ENCODE measurements at places on chromosomes 5 and 9.
A peak's percentile ranks its signal among the peaks of the same experiment; 100 is the strongest.

GRCh38 chr9:88905506-88905905 is 85.8 kb upstream of the S1PR3 start:
- DNase-seq, result no peak

GRCh38 chr5:78597068-78597973 is 51.3 kb downstream of the LHFPL2 start:
- DNase-seq, result no peak

DNA sequence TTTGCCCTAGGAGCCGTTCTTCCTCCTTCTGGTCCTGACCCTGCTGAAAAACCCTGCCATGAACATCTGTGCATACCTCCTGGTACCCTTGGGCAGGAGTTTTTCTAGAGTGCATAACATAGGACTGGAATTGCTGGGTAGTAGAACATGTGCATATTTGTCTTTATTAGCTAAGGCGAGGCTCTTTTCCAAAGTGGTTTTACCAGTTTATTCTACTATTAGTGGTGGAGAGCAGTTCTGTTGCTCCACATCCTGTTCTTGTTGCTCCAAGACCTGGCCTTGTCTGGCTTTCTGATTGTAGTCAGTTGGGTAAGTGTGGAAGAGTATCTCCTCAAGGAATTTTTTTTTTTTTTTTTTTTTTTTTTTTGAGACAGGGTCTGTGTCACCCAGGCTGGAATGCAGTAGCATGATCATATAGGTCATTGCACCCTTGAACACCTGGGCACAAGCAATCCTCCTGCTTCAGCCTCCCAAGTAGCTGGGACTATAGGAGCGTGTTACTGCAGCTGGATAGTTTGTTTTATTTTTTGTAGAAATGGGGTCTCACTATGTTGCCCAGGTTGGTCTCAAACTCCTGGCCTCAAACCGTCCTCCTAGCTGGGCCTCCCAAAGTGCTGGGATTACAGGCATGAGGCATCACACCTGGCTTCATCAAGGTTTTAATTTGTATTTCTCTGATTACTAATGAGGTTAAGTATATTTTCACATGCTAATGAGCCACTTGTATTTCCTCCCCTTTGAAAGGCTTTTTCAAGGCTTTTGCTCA is 85.2 kb downstream of the SPRY4 start:
- no peak for DNase-seq

- DNase-seq, result peak; percentile 14
Measured at GRCh38 chr9:111691672-111692329, 30.4 kb downstream of the GNG10 start.

DNA sequence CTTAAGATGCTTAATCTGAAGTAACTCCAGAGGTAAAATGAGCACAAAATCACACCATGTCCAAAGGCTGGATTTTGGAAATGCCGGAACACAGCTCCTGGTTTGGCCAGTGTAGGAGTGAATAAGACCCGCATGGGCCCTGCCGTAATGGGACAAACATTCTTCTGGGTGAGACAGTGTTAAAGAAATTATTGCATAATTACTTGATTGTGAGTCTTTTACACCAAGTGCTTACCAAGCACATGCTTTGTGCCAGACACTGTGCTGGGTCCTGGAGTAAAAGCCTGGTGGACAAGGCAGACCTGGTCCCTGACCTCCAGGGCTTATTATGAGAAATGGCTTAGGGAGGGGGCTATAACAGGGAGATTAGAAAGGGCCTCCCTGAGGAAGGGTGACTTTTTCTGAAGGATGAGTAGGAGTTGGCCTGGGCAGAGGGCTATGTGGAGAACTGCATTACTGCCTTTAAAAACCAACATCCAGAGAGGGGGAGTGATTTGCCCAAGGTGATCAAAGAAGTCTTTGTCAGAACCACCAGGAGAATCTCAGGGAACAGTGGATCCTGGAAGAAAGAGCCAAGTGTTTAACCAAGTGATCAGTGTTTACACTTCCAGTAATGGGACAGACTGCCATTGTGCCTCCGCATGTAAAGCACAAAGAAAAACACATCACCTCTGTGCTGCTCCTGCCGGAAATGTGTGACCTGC is 3.5 kb downstream of the PDE6A start:
- no peak for DNase-seq

GRCh38 chr9:108559432-108559831 is 296.4 kb downstream of the ACTL7B start:
- no peak for DNase-seq

GRCh38 chr5:124728331-124728967 is 18.0 kb downstream of the ZNF608 start:
- no peak for DNase-seq

DNA sequence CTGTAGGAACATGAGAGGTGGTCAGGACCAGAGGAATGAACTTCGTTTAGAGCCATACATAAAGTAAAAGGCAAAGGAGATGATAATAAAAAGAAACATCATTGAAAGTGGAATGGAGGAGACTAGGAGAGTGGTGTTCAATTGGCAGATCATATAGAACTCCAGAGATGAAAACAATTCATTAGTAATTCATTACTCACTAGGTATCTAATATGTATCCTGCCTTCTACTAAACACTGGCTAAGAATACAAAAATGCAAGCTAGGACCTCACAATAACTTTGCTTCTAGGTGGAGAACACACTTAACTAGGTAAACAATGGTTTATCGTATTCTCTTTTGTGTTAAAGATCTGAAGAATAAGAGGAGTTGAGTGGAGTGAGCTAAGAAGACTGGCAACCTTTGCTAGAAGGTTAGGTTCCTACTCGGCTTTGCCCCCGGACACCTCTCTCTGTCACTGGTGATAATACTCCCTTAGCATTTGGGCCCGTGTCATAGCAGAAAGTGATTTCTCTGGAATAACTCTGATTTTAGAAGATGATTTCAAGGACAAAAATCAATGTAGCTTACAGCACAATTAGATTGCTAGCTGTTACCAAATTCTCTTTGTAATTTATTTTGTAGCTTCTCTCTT is 88.6 kb upstream of the IFNE start:
- no peak for DNase-seq

DNA sequence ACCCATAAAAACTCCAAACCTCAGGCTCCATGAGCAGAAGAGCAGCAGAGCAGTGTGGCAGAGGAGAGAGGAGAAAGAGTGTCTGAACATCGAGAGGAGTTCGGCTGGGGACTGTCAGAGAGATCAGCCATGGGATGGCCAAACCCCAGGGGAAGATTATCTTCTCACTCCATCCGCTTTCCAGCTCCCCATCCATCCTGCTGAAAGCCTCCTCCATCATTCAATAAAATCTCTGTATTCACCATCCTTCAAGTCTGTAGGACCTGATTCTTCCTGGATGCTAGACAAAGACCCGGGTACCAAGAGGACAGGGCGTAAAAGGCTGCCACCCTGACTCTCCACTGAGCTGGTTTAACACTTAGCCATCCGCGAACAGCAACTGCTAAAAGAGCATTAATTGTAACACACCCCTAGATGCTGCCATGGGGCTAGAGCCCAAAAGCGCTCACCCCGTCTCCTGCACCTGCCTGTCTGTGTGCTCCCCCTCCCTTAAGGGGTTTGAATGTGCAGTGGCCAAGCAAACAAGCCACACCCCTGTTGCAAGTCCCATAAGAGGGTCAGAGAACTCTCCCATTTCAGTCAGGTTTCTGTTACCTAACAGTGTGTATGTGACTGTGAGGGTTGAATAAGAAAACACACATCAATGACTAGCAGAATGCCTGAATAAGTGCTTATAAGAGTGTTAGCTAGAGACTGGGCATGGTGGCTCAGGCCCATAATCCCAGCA is 13.9 kb upstream of the SELENOP start:
- DNase-seq, result no peak

DNA sequence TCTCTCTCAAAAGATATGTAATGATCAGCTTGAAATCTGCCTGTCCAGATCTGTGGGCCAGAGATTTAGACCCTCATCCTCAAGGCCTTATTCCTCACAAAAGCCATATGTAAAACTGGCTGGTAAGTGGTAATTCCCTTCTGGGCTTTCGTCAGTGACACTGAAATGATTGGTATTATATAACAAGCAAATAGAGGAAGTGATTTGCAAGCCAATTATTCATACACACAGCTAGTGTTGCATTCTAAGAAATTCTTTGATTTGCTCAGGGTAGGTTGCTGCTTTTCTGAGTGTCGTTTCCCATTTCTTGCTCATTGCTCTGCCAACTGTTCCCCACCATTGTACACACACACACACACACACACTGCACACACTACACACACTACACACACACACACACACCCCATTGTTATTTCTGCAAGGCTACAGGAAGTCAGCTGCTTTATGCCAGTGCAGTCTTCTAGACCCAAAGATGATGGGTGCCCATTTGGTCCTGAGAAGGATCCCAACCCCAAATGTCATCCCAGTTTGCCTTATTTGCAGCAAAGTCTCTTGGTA is 76.8 kb downstream of the PRLR start:
- no peak for DNase-seq

DNA sequence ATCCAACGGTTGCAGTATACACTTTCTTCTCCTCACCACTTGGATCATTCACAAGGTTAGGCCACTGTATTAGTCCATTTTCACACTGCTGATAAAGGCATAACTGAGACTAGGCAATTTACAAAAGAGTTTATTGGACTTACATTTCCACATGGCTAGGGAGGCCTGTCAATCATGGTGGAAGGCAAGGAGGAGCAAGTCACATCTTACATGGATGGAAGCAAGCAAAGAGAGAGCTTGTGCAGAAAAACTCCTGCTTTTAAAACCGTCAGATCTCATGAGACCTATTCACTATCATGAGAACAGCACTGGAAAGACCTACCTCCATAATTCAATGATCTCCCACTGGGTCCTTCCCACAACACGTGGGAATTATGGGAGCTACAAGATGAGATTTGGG is 81.8 kb upstream of the DAP start:
- no peak for DNase-seq

- DNase-seq, result peak; percentile 39
Measured at GRCh38 chr5:10233505-10233904, 16.2 kb downstream of the ATPSCKMT start.

- no peak for DNase-seq
Measured at GRCh38 chr5:149049371-149049781, 13.5 kb downstream of the SH3TC2 start.

GRCh38 chr5:177607452-177608192 is 7.7 kb downstream of the B4GALT7 start:
- peak; percentile 94 for DNase-seq

GRCh38 chr5:76720988-76721569 is 5.2 kb downstream of the F2R start:
- DNase-seq, result no peak

DNA sequence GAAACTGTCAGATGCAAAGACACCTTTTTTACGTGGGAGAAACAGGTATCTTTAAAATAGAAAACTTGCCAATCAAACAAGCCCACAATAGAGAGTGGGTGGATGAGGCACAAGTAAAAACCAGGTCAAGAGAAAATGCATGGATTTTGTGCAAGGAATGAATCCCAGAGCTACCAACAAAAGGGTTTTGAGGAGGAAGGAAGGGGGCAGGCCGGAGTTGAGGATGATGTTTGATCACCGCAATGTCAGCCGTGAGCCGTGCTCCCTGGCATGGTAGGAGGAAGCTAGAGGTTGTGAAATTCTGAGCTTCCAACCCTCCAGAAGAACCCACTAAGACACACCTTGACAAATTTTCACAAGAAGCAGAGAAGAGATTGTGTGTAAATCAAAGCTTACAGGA is 53.2 kb downstream of the HRH2 start:
- DNase-seq, result no peak

DNA sequence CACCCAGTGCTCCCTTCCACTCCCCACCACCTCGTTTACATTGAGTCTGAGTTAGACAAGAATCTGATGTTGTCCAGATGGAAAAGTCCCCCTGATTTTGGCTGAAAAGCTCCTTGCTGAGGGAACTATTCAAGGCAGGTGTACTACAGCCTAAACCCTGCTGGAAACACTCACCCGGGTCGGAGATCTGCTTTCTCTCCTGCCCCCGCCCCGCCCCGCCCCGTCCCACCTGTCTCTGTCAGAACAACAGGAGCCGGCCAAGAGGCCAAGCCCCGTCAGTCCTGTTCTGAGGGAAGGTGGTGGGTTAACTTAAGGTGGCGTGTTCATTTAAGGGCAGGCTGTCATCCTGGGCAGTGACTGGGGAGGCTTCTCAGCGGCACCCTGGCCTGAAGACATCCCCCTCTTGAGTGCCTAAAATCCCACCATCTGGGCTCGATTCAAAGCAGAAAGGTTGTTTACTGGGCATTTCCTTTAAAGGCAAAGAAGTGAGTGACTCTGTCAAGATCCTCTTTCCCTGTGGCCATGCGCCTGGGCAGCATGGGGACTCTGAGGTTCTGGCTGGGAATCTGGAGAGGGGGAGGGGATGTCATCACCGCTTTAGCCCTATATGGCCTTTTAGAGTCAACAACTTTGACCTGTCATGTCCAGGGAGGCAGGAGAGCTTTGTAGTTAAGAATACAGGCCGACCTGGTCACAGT is 71.1 kb upstream of the NEURL1B start:
- DNase-seq, result peak; percentile 85

GRCh38 chr5:69493396-69494133 is 975 bp downstream of the OCLN start:
- DNase-seq, result peak; percentile 62

DNA sequence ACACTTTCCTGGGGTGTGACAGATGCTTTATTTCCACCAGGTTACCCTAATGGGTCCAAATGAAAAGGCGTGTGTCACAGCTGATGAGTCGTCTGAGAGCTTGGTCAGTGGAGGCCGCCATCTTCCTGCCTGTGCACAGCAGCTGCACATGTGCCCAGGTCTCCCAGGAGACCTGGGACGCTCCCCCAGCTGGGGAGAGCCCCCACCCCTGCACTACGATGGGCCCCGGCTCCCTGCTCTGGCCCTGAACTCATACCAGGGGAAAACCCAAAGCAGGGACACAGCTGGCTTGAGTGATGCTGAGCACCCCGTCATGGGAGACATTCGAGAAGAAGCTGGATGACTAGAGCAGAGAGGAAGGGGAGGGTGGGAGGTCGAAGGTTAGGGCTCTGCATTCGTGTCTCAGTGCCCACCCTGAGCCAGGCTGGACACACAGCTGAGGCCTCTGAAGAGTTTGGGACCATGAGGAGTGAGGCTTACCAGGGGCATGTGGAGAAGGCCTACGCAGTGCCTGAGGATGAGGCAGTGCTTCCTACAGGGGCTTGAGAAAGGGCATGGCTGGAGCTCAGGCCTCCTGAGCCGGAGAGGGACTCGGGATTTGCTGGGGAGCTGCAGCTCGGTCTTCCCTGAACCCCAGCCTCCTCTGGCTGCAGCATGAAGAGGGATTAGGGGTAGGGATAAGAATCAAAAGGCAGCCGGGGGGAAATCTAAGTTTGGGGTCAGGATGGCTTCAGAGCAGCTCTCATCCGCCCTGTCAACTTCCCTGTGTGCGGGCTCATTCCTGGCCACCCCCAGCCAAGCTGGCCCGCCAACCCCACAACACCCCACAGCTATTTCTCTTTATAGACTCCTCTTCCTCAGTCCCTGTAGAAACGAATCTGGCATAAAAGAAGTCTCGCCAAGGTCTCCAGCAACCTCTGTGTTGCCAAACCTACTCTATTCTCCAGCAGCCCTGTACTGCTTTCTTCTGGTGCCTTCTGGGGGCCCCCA is 42.2 kb upstream of the RNU6ATAC start:
- DNase-seq, result no peak

DNA sequence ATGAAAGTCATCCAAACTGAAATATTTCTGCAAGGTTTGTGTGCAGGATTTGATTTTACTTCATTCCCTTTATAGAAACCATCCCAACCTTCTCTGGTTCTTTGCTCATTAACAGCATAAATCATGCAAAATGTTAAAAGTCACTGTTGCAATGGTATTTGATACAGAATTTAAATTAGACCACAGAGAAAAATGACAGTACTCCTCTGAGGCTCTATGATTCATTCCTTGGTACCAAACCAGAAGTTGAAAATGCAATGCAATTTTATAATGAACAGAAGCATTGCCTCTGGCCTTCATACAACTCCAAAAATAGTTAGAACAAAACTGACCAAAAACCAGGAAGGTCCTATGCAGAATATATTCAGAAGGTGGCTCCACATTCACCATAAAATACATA is 607.1 kb downstream of the TLE1 start:
- DNase-seq, result no peak
